ENCODE measurements at places on chromosomes 12 and 14.

DNA sequence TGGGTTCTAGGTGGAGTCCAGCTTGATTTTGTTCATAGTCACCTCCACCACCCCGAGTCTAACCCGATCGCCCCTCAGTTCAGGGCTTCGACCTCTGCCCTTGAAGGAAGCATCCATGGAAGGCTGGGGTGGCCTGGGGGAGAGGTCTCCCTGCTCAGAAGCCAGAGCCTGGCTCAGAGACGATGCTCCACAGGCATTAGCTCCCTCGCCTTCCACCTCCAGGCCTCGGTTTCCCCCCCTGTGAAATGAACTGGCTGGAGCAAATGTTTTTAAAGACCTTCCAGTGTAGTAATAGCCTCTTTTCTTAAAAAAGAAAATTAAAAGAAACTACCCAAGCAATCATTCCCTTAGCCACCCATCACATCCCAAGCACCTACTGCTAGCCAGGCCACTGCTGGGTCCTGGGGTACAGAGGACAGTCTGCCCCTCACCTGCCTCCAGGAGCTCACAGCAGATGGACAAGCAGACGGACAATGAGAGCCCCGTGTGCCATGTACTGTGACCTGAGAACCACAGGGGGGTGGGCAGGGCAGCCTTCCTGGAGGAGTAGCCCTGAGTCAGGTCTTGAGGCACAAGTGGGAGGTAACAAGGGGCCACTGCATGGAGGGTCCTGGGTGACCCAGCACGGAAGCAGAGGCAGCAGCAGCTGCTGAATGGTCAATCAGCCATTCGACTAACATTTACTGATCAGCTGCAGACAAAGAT lies 42.3 kb upstream of the EML1 start:
- no peak for DNase-seq

GRCh38 chr12:46920499-46920898 lies 94.7 kb upstream of the SLC38A4 start:
- DNase-seq = no peak

GRCh38 chr12:64452559-64453329 lies 824 bp downstream of the TBK1 start:
- peak; percentile 89 for DNase-seq

GRCh38 chr12:49865109-49865781 lies 22.3 kb upstream of the BCDIN3D start:
- DNase-seq = no peak

DNA sequence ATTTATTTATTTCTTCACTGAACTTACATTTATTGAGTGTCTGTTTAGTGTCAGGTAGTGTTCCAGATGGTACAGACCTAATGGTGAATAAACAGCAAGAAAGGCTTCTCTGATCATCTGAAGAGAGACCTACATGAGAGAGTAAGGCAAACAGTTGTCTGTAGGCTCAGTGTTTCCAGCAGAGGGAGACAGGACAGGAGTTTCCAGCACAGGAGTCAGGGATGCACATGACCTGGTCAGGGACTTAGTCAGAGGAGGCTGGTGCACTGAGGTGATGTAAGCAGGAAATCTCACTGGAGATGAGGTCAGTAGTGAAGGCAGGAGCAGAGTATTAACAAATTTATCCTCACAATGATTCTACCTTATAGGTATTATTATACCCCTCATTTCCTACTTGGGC lies 233.2 kb downstream of the MDGA2 start:
- peak; percentile 4 for DNase-seq

DNA sequence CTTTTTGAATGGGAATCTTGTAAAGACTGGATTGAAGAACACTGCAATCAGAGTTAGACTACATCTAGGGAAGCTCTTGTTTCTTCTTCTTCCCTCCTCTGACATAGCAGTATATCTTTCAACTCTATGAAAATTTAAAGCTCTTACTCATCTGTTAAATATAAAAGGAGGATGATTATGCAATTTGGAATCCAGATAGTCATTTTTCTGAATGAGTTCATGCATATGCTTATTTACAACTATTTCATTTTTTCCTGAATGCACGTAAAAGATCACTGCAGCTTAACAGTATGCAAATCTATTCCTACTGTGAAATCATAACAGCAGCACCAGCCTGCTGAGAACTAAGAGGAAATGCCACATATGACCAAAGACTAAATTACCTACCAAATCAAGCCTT lies 133.5 kb upstream of the TMCC3 start:
- peak; percentile 78 for DNase-seq

DNA sequence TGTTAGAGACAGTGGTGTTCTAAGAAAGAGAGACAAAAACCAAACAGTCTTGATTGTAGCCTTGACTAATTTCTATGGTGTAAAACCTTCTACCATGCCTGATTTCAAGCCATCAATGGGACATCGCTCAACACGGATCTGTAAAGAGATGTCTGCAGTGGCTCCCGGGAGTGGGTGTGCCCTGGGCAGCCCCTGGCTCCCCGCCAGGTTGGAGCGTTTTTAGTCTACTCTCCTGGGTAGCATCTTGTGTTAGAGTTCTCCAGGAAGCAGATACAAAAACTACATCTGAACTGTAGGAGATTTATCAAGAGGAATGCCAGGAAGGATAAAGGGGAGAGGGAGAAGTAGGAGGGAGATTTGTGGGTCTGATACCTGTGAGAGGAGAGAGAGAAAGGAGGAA lies 1212.9 kb downstream of the BCL11B start:
- no peak for DNase-seq

GRCh38 chr12:49974231-49974675 lies 1.5 kb downstream of the AQP6 start:
- peak; percentile 63 for DNase-seq

- peak; percentile 14 for DNase-seq
These were observed 57.3 kb upstream of the E2F7 start for GRCh38 chr12:77122661-77123060.

DNA sequence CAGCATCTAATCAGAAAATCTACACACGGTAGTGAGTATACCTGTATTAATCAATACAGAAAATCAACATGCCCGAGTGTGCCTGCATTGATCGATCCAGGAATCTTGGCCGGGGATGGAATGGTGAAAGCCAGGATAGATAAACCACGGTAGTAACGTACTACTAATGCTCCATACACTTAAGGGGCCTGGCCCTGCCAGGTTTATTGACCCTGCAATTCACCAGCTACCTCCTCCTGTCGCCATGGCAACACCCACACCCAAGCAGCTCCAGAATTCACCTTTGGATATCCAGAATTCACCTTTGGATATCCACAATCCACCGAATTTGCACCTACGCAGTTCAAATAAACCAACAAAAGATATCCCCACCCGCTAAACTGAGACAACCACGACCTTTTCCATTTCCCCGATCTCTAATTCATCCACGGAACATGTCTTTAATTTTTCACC lies 14.8 kb upstream of the CALM1 start:
- DNase-seq = peak; percentile 16

- DNase-seq = peak; percentile 9
These were observed 87.6 kb downstream of the EML1 start for GRCh38 chr14:99880651-99881420.

- no peak for DNase-seq
These were observed 68.9 kb downstream of the SUSD6 start for GRCh38 chr14:69680297-69680696.

- DNase-seq = no peak
These were observed 49.5 kb downstream of the SOCS2 start for GRCh38 chr12:93621986-93622385.

DNA sequence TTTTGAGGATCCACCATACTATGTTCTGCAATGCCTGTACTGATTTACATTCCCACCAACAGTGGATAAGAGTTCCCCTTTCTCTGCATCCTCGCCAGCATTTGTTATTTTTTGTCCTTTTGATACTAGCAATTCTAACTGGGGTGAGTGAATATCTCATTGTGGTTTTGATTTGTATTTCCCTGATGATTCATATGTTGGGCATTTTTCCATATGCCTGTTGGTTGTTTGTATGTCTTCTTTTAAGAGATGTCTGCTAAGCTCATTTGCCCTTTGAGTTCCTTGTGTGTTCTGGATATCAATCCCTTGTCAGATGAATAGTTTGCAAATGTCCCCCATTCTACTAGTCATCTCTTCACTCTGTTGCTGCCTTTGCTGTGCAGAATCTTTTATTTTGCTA lies 49.0 kb upstream of the MSRB3 start:
- peak; percentile 88 for DNase-seq

- DNase-seq = peak; percentile 94
These were observed at the start of gene SYT1 for GRCh38 chr12:78864403-78864869. SYT1 (plus strand) TSS chr12:78864774.

DNA sequence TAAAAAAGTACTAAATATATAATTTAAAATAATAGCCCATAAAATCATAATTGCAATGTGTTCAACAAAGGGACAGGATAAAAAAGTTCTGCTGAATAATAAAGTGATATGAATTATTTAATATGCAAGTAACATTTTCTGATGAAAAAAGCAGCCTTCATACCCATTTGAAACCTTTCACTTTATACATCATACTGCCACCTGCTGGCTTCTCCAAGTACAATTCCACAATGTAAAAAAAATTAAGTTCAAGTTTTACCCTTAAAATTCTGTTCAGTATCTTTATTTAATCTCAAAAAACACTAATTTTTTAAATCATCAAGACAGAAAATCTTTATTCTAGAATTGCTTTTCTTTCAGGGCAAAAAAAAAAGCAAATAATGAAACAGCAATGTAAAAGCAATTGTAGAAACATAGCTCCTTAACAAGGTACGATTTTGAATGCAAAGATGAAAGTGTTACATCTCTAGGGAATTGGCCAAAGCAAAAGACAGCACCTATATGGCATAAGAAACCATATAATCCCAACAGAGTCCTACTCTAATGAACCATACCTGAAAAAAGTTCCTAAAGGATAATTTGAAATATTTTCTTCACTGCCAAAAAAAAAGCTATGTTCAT lies 15.0 kb downstream of the MDM1 start:
- DNase-seq = peak; percentile 72

GRCh38 chr12:128813392-128813791 lies 10.4 kb downstream of the SLC15A4 start:
- no peak for DNase-seq

DNA sequence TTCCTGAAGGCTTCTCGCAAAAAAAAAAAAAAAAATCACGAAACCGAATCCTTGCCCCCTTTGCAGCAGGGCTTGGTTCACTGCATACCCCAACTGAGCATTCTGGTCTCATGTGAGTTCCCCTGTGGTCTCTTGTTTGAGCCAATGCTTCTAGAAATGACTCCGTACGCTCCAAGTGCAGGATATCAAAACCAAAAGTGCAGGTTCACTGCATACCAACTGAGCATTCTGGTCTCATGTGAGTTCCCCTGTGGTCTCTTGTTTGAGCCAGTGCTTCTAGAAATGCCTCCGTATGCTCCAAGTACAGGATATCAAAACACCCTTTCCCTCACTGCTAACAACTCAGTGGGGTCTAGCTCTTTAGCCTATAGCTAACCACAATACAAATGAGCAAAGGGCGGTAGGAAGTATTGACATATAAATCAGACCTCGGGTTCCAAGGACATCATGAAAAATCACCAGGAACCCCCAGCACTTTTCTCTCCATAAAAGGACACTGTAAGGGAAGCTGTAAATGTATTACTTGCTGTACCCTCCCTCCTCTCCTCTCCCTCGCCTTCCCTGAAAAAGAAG lies 206.3 kb upstream of the NOS1 start:
- no peak for DNase-seq

DNA sequence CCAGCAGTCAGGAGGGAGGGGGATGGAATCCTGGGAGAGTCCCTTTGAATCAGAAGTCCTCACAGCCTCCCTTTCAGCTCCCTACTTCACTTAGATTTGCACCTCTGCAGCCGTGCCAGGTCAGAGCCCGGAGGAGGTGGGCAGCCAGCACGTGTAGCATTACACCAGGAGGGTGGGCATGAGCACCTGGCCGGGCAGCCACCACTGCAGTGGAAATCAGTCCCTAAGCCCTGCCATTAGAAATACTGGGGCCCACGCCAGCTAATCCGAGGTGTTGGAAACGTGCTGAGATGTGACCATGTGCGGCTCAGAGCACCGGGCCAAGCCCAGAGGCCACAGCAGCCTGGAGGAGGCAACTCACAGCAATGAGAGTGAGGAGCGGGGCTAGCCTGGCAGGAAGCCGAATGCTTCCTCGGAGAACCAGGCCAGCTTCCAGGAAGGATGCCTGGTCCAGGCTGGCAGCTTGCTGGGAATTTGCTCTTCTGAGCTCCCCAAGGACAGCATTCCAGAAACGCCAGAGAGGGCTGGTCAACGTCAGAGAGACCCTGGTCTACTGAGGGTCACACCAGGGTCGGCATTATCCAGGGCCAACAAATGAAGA lies 9.4 kb upstream of the CACNA2D4 start:
- DNase-seq = no peak

DNA sequence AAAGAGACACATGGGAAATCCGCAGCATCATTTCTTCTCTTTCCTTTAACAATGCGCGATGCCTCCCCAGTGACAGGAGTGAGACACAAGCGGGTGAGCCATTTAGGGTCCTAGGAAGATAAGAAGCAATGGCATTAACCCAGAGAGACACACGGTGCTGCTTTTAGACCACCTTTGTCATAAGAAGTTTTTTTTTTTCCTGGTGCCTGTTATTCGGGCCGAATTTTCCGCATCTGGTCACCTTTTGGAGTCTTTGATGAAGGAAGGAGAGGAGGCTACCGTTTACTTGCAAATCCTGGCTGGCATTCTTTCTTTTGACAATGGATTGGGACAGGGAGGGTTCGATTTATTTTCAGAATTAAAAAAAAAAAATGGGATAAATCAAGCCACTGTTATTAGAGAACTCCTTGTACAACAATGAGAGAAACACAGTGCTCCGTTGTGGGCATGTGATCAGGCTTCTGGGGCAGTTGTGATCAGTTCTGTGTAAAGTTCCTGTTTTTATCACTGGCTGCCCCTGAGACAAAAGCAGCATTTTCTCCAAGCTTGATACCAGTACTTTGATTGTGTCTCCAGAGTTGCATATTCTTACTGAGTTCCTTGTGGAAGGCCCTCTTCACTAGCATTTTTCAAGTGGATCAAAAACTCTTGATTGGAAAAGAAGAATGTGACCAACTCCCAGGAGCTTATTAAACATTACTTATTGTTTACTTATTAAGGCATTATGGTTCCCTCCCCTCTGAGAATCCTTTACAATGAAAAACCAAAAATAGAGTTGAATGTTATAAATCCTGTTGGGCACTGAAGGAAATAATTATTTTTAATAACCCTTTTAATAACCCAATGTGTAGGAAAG lies 1.1 kb downstream of the DIP2B start:
- DNase-seq = peak; percentile 62

GRCh38 chr12:25377469-25378177 lies 126.9 kb upstream of the KRAS start:
- peak; percentile 74 for DNase-seq

- DNase-seq = no peak
These were observed 28.6 kb downstream of the PACS2 start for GRCh38 chr14:105343194-105343593.

- DNase-seq = no peak
These were observed 287.8 kb upstream of the KITLG start for GRCh38 chr12:88868050-88868449.

Measured in ELR (cell line).